ENCODE measurements at places on chromosomes 2 and 18.

DNA sequence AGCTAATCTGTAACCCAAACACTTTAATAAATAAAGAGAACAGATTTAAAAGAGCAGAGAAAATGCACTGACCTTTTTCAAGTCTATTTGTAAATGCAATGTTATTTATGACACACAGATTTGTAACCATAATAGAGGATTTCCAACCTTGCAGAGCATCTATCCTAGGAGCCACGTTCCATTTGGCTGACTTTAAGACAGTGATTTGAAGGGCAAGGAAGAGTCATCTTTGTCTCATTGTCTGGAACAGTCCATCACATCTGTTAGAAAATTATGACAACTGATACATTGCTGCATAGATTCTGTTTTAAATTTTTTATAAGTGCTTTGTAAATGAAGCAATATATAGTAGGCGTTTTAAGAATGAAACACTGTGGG lies 90.8 kb upstream of the L3MBTL4 start:
- no peak for DNase-seq

- no peak for DNase-seq
Measured at GRCh38 chr2:210562502-210563080, 6.2 kb downstream of the CPS1 start.

DNA sequence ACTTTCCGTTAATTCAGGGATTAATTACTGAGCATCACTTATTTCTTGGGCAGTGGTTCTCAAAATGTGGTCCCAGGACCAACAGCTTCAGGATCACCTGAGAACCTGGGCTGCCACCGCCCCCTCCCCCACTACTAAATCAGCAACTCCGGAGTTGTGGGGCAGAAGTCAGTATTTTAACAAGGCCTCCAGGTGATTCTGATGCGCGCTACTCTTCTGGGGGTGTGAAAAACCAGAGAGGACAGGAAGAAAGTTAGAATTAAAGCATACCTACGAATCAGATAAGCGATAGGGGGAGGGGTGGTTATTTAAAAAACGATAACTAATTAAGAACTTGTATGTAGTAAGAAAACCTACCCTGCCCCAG lies 319 bp downstream of the ZSCAN30 start:
- DNase-seq = no peak

GRCh38 chr2:118457951-118458350 lies 369.7 kb downstream of the INSIG2 start:
- DNase-seq = no peak

GRCh38 chr18:6653880-6654279 lies 75.6 kb upstream of the ARHGAP28 start:
- DNase-seq = no peak

DNA sequence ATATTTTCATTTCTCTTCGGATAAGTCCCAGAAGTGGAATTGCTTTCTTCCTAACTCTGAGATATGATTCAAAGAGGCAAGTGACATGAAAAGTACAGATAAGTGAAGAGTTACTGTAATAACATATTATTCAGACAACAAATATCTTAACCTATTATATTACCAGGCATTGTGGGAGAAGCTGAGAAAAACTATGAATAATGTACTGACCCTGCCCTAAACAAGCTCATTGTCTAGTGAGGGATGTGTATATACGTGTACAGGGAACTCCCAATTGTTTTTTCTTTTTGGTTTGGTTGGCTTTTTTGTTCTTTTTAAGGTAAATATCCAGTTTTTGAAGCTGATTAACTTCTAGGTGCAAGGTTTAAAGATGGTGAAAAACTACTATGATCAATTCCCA lies 26.5 kb downstream of the NCKAP1 start:
- DNase-seq = no peak

- DNase-seq = no peak
Measured at GRCh38 chr2:172977270-172978062, 98.2 kb upstream of the MAP3K20 start.

Data from CD4-positive, alpha-beta T cell treated with Interleukin-4 for 4 hours (primary cell).